ENCODE measurements at places on chromosomes 1 and 21.

DNA sequence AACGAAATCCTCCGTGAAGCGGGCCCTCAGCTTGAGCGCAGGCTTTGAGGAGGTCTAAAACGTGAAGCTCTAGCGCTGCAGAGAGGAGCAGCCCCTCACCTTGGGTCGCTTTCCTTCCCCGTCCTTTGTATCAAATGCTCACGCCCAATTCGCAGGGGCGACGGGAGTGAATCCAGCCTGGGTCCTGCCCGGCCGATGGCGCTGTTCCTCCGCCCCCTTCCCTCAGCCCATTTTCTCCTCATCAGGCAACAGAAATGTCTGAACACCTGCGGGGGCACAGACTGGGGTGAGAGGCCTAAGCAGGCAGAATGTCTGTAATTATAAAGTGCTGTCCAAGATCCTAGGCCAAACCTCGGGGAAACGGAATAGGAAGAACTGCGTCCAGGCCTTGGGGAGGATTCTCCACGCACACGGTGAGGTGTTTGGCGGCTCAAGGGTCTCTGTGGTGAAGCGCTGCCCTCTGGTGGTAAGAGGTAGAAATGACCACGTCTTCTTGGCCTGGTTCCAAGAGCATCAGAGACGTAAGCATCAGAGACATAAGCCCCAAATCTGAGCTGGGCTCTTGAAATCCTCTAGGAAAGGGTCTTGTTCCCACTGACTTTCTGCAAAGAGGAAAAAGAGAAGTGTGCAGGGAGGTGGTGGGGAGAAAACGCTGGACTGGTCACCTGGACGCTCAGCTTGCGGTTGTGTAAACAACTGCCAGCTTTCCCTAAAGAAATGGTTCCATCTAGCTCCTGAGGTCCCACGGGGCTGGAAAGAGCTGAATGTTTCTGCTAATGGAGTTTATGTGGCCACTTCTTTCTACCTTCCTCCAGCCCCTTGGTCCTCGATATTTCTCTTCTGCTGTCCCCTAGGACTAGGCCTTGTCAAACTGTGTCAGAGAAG, 92.1 kb upstream of the CD53 start:
- peak; percentile 95 for DNase-seq

- DNase-seq: peak; percentile 42
Observed at GRCh38 chr1:199453723-199454122, 573.8 kb upstream of the NR5A2 start.

GRCh38 chr1:53285969-53286760, 41.7 kb downstream of the LRP8 start:
- DNase-seq: no peak

- no peak for DNase-seq
Observed at GRCh38 chr1:186093437-186093836, 281.6 kb downstream of the TPR start.

DNA sequence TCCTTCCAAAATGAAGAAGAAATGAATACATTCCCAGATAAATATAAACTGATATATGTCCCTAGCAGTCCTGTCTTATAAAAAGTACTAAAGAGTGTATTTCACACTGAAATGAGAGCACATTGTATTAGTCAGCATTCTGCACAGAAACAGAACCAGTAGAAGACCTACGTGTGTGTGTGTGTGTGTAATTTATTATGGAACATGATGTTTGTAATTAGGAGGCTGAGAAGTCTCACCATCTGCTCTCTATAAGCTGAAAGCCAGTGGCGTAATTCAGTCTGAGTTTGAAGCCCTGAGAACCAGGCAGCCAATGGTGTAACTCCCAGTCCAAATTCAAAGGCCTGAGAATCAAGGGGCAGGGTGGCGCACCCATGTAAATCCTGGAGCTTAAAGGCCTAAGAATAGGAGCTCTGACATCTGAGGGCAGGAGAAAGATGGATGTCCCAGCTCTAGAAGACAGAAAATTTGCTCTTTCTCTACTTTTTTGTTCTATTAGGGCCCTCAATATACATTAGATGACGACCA, 146.5 kb upstream of the LYPLAL1 start:
- DNase-seq: no peak

DNA sequence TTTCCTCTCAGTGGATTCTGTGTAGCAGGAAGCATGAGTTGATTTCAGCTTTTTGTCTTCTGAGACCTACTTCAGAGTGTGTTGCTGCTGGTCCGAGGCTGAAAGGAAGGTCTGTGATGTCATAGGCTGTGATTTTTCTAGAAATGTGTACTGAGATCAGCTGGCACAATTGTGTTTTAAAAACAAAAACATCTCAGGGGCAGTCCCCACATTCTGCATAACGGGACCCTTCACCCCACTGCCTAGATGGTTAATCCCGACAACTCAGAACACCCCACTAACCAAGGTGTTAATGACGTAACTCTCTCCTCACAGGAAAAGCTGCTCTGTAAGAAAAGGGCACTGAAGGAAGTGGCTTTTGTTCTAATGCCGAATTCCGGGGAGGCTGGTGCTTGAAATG, 59.8 kb upstream of the PPP2R5A start:
- DNase-seq: no peak

DNA sequence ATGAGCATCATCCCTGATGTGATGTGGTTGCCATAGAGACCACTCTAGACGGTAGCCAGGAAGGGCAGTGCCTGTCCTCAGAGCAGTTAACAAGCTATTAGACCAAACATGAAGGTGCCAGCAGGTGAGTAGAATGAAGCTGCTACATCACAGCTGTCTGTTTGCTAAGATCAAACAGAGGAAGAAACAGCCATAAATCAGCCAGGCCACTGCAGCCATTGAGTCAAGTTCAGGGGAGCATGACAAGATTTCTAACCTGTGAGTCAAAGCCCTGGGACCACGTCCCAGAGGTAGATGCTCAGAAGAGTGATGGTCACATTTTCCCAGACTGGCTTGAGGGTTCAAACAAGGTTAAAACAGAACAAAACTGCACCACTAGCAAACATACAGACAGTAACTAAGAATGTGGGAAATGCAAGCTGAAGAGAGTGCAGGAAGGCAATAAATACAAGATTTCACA, 450.6 kb upstream of the DAB1 start:
- DNase-seq: no peak

GRCh38 chr1:109617291-109617801, 2.1 kb downstream of the GNAT2 start:
- no peak for DNase-seq

- no peak for DNase-seq
Observed at GRCh38 chr21:38489729-38490128, 8.5 kb downstream of the ERG start.

GRCh38 chr1:220742520-220742919, 5.6 kb upstream of the MTARC2 start:
- no peak for DNase-seq

DNA sequence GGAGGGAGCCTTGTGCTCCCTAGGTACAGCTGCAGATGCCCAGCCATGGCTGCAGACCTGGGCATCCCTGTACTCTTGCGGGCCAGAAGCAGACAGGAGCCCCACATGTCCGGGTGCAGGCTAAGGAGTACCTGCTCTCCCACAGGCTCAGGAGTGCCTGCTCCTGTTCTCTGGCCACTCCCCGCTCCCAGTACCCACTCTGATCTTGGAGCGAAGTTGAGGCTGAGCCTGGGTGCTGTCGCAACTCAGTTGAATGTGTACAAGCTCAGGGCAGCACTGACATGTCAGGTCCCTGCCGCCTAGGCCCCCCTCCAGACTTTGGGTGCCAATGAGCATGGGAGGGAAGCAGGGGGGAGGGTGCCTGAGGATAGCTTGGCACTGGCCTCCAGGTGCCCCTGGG, 666.9 kb downstream of the PLPP3 start:
- no peak for DNase-seq

- no peak for DNase-seq
Observed at GRCh38 chr1:172638885-172639831, 19.7 kb upstream of the FASLG start.

GRCh38 chr1:29684141-29684540, 447.8 kb downstream of the PTPRU start:
- DNase-seq: no peak

- DNase-seq: no peak
Observed at GRCh38 chr1:30658014-30658336, 65.4 kb downstream of the MATN1 start.

DNA sequence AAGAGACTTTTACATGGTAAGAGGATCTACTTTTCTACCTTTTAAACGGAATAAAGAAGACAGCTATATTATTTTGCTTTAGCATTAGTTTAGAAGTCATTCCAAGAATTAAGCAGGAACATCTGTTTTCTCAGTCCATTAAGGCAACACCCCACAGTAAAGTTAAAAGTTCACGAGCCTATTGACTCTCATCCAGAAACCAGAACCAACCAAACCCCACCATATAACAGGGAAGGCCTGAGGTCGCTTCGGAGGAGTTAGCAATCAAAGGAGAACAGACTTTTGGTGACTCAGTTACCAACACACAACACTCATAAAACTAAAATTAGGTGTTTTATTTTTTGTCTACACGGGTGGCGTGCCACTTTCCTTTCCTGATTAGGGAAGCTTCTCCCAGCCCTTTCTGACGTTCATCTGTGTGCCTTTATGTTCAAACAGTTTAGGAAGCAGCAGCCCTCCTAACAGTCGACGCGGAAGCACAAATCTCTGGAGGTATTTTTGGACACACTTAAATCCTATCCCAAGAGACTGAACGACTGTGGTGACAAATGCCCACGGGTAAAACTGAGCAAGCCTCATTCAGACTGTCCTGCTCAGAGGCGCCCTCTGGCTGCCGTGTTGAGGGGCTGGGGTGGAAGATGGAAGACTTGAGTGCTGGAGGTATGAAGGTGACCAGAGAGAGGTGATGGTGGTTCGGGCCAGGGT, 8.6 kb upstream of the PLA2G2C start:
- peak; percentile 49 for DNase-seq

DNA sequence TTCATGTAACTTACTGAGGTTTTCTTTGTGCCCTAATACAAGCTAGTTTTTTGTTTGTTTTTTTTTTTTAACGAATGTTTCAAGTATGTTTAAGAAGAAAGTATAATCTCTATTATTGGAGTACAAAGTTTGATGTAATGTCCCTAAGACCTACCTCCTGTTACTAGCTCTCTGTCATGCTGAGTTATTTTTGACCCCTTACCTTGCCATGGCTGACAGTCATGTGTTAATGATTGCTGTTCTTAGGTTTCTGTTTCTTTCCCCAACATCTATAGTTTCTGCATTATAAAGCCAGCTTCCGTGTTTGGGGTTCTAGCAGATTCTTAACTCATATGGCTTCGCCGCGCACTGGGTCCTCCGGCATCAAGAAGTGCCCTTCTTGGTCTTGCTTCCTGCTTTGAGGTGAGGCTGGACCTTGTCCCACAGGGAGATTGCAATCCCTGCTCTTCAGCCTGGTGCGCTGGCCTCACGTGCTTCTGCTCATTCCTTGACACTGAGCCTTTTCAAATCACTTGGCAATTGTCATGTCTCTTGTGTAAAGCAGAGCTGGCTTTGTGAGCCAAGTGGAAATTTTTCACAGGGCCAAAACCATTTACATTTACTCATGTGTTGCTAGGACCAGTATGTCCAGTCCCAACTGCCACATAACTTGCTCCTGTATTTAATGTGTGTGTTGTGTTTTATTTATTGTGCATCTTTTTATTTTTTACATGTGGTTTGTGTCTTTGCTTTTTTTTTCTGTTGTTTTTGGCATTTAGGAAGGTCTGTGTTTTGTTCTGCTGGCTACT, 135.0 kb upstream of the COL6A1 start:
- DNase-seq: no peak

DNA sequence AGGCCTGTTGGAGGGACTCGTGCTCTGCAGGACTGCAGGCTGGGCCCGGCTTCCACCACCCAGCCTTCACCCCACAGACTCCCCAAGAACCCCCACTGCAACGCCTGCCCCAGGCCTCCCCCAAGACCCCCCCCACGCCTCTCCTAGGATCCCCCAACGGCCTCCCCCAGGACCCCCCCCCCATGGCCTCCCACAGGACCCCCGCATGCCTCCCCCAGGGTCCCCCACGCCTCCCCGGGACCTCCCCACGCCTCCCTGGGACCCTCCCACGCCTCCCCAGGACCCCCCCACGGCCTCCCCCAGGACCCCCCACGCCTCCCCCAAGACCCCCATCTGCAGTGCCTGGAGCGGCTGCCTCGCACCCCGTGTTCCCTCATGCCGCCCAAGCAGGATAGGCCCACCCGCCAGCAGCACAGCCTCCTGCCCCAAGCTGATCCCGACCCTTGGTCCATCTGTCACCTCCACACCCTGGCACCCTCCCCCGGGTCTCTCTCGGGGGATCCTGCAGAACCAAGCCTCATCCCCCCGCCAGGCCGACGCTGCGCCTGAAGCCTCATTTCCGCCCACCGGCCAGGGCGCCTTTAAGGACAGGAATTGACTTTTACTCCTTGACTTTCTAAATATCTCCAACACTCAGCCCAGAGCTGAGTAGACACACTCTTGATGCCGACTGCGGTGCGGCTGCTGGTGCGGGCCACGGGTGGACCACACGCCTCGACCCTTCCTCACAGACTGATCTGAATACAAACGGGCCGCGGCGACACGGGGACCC, 14.1 kb upstream of the RNF223 start:
- DNase-seq: no peak

GRCh38 chr1:93623436-93623835, 58.2 kb downstream of the BCAR3 start:
- DNase-seq: no peak

DNA sequence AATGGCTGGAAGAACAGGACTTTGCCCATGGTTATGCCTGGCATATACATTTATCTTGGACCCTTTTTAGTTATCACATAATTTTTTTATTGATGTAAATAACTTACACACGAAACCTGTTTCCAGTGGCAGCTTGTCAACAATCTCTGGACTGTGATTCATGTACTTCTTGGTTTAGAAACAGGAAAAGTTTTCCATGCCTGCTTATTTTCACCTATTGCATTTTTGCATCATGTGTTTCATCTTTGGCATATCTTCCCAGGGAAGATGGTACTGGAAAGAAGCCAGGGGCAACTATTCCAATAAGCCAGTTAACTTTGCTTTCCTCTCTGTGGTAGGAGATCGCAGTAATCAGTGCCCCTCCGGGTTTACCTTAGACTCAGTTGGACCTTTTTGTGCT, 210.3 kb downstream of the TPR start:
- DNase-seq: no peak

- DNase-seq: no peak
Observed at GRCh38 chr1:99643021-99643779, 2.7 kb upstream of the PALMD start.

DNA sequence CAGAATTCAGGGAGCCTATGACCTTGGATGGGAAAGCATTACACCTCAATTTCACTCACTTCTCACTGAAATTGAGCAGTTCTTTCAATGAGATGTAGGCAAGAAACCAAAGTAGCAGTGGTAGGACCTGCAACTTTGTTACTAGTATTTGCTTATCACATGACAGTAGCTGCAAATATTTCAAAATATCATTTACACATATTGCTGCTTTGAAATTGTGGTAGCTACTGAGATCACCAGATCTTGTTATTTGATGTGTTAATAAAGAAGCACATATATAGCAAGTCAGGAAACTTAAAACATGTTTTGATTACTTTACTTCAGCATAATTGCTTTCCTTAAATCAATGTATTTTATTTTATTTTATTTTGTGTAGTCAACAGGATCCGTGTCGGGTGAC, 12.9 kb downstream of the LDLRAD2 start:
- DNase-seq: no peak

DNA sequence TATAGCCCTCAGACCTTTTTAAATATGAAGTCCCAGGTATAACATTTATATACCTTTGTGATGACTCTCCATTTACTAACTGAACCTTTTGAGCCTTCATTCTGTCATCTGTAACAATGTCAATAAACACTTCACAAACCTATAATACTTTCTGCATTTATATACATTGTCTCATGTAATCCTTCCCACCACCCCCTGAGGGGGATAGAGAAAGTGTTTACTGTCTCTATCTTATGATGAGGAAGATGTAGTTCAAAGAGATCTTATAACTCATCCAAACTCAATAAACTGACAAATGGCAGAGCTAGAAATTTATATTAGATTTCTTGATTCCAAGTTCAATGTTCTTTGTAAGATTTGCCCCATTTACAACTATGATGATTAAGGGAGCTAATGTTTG, 48.3 kb upstream of the CR2 start:
- DNase-seq: no peak

Measured in eye (tissue), 1 donor.